ENCODE measurements at places on chromosomes 6 and 20. TPM values are rescaled to one million over a fixed set of nuclear protein-coding genes. Genes with fewer than 3 reads are reported as not detected.

The PCIF1 gene
- 31.7 TPM for polyA plus RNA-seq

The RSPO4 gene
- 0.23 TPM for polyA plus RNA-seq

The CAGE1 gene
- polyA plus RNA-seq, result not detected

The RIPOR2 gene
- 25.6 TPM for polyA plus RNA-seq

The LZTS3 gene
- 3.0 TPM for polyA plus RNA-seq

The LY6G6C gene
- polyA plus RNA-seq, result 0.19 TPM

The RAET1G gene
- polyA plus RNA-seq, result not detected

Measured in muscle of leg (tissue), 16 donors.